ENCODE measurements at places on chromosomes 7 and 10.

GRCh38 chr10:107618504-107618994 is 454.0 kb upstream of the SORCS1 start:
- DNase-seq, result no peak

DNA sequence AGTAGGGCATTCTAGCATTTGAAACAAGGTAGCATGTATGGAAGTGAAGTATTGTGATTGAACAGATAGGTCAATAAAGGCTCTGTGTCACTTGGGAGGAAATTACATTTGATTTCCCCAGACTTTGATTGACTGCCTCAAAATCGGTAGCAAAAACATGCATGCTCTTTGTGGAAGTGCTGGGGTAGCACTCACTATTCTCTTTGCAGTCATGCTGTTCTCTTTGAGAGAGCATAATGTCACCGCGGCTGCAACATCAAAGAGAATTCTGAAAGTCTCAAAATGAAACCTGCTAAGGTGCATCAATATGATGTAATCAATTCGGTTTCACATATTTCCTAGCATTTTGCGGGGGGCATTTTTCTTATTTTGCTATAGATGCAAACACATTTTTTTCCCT is 64.2 kb downstream of the ARMC3 start:
- DNase-seq, result no peak

GRCh38 chr7:106413446-106413845 is 128.7 kb upstream of the NAMPT start:
- DNase-seq, result no peak

DNA sequence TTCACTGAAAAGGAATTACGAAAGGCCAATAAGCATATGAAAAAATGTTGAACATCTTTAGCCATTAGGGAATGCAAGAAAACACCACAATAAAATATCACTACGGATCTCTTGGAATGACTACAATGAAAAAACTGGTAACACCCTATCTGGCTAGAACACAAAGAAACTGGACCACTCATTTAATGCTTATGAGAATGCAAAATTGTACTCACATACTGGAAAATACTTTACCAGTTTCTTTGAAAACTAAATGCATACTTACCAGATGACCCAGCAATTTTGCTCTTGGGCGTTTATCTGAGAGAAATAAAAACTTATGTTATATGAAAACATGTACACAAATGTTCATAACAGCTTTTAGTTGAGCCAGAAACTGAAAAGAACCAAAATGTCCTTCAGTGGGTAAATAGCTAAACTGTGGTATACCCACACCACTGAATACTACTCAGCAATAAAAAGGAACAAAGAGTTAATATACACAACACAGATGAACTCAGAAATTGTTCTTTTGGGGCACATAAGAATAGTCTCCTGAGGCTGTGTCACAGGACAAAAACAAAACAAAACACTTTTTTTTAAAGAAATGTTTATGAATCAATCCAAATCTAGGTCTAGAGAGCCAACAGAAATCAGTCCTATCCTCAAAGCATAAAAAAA is 23.5 kb downstream of the CNOT4 start:
- DNase-seq, result no peak

GRCh38 chr7:54469740-54470139 is 72.4 kb upstream of the VSTM2A start:
- no peak for DNase-seq
